ENCODE measurements at places on chromosomes 7 and 10.

- DNase-seq = no peak
Measured at GRCh38 chr10:90986136-90986760, 65.4 kb upstream of the ANKRD1 start.

DNA sequence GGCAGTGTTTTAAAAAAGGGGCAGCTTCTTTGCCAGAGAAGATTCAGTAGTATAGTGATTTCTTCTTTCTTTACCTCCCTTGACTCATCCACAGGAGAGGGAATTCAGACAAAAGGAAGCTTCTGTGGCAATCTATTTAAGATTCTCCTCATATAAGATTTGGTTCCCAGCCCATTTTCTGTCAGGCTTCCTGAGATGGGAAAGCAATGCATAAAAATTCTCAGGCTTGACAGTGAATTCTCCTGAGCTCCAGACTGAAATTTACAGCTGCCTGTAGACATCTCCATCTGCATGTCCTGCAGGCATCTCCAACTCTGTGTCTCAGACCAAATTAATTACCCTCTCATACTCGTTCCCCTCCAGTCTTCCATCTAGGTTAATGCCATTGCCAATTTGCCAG is 72.8 kb downstream of the TSPAN12 start:
- no peak for DNase-seq

- DNase-seq = no peak
Measured at GRCh38 chr10:3666525-3667302, 118.3 kb downstream of the KLF6 start.

DNA sequence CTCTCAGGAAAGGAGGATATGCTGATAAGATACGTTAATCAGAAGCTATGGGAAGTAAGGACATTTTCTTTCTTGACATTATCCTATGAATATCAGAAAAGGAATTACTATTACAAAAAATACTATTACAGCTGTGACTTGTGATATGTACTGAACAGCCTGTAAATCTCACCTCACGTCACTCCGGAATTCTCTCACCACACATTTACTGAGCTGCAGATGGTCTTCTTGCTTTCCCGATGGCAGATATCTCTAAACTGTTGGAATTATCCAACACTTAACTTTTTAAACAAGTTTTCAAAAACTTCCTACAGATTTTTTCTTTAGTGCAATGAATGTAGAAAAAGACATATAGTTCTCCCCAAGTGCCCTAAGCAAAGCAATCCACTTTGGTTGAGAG is 313.4 kb downstream of the GPR37 start:
- DNase-seq = no peak

DNA sequence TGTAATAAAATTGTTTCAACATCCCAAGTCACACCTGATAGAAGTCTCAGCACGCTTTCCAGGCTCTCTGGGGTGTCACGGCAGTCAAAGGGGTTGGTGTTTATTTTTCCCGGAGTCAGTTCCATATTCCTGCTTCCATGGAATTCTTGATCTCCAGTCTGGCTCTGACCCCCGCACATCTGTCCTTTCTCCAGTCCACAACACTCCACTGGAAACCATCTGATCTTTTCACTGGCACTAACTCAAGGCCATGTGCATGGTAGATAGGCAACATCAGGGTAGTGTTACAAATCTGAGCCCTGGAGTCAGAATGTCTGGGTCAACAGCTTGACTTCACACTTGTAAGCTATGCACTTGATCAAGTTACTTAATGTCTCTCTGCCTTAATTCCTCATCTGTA is 176.2 kb downstream of the WDR11 start:
- no peak for DNase-seq

- no peak for DNase-seq
Measured at GRCh38 chr10:112333452-112333851, 40.5 kb upstream of the ACSL5 start.

GRCh38 chr10:42836771-42837468 is 54.3 kb downstream of the BMS1 start:
- no peak for DNase-seq

DNA sequence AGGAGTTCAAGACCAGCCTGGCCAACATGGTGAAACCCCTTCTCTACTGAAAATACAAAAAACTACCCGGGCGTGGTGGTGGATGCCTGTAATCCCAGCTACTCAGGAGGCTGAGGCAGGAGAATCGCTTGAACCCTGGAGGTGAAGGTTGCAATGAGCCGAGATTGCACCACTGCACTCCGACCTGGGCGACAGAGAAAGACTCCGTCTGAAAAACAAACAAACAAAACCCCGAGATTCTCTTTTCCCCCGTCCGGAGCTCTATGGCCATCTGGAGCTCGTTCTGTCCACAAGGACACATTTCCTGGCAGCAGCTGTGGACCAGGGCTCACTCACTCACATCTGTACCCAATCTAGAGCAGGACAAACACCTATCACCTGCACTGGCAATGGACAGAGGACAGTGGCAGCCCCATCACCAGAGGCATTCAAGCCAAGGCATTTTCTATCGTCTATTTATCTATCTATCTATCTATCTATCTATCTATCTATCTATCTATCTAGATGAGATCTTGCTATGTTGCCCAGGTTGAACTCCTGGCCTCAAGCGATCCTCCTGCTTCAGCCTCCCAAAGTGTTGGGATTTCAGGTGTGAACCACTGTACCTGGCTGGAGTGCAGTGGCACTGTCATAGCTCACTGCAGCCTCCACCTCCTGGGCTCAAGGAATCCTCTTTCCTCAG is 167.1 kb upstream of the TNRC18 start:
- no peak for DNase-seq

DNA sequence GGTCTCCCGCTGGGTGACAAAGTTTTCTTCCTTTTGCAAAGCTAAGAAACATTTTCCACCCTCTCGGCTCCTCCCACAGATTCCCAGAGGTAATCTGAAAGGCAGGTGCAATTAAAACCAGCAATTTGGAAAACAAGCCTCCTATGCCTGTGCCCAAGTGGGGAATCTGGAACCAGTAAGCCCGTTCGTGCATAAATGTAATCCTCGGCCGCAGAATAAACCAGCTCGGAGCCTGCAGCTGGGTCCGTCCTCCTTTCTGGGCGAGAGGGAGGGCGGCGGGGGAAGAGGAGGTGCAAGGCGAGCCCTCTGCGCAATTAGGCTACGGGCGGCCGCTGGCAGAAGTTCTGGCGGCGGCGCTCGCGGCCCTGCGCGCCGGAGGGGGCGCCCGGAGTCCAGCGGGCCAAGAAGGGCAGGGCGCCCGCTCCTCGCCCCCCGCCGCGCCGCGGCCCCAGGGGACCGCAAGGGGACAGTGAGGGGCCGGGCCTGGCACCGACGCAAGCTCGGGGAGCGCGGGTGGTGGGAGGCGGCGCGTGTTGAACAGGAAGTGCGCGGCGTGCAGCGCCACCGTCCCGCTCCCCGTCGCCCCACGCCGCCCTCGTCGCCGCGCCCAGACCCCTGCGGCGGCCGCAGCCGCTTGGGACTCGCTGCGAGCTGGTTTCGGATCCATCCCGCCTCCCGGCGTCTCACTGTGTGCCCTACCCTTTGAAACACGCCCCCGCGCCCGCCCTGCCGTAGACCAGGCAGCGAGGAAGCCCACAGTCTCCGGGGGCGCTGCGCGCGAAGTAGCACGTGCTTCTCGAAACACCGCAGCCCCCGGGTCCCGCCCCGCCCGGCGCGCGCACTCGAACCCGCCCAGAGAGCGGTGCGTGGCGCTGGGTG is at the start of gene PRKAG2:
TSS of gene PRKAG2 (minus strand) at position 217 of the 879 bp plus-strand sequence. CDS start 495 bp downstream, outside the sequence.
- peak; percentile 38 for DNase-seq

DNA sequence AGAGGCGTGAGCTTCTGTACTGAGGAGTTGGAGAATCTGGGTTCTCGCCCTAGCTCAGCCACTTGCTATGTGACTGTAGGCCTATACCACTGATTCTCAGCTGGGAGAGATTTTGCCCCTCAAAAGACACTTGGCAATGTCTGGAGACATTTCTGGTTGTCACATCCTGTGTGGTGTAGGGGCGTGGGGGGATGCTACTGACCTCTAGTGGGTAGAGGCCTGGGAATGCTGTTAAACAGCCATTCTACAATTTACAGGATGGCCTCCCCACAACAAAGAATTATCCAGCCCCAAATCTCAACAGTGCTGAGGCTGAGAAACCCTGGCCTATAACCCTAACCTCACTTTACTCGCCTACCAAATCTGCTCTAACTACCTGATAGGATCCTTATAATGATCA is 58.8 kb upstream of the GAD2 start:
- no peak for DNase-seq

DNA sequence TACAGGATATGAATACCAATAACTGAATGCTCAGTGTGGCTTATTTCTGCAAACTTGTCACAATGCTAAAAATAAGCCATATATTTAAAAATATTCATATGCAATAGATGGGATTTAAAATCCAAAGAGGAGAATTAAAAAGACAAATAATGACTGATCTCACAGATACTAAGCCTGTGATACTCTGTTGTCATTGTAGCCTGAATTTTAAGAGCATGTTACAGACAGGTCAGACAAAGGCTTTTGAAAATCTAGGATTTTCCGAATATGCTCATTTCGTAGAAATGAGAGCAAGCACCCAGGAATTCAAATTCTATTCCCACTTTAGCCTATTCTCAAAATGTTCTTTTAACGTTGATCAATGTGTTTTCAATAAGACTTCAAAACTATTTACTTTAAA is 269.7 kb downstream of the PCDH15 start:
- no peak for DNase-seq

DNA sequence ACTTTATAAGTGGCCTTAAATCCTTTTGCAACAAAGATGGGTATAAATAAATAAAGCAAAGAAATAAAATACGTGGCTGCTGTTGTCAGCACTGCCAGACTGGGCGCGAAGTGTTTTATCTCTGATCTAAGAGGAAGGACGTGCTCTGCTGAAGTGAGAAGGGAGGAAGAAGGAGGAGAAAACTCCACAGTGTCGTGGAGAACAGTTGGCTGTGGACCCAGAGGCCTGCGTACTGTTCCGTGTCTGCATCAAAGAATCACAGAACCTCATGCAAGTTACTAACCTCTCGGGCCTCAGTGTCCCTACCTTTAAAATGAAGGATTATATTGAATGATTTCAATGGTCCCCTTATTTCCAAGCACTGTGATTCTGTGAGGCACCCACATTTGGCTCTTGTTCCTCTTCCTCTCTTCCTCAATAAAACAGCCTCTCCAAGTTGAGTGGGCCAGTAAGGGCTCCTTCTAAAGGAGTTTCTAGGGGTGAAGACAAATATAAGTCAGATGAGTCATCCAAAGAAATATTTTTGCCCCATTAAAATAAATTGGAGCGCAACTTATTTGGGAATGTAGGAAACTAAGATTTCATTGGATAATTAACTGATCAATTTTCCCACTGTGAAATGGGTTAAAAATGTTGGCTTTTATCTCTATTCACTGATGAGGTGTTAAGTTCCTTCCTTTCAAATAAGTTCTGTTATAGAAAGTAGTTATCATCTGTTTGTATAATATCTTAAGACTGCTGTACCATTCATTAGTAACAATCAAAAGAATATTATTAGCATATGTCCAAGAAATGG is 126.9 kb upstream of the EFCAB10 start:
- DNase-seq = no peak
